ENCODE measurements at places on chromosomes 7 and 10. TPM values are rescaled to one million over a fixed set of nuclear protein-coding genes. Genes with fewer than 3 reads are reported as not detected.

TUBAL3 gene
- total RNA-seq = not detected

DNA sequence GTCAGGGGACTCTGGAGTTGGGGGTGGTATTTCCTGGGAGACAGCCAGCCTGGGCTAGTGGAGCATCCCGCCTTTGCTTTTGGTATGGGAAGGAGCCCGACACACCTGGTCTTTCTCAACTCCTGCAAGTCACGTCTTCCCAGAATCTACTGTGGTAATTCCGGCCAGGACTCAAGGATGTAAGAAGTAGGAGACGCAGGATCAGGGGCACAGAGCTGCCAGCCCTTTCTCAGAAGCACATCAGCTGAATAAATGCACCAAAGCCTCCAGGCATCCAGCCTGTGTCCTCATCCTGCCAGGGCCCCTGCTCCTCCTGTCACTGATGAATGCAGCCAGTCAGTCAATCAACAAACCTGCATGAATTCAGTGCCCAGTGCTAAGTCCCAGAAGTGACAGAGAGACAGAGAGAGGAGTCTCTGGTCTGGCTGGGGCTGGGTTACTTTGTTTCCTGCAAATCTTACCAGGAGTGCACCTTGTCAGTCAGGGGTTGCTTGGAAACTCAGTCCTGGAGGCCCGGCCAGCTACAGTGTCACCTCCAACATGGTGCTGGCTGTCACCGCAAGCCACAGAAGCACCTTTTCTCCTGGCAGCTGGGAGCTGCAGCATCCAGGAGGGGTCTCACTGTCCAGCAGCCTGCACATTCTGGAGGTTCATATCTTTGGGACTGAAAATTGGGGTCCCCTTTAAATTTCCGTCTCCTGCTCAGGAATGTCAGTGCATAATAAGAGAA is 101.8 kb downstream of the PTPRE start:
- H3K36me3 ChIP-seq = no peaks in the 10 kb centered on the region
- H3K4me1 ChIP-seq = peaks cover 7% of the 10 kb centered on the region
- H3K27ac ChIP-seq = no peak overlapping the region

PLEKHS1 gene
- total RNA-seq = 0.90 TPM

GRCh38 chr7:42029405-42029804 is 207.6 kb downstream of the GLI3 start:
- H3K27ac ChIP-seq = no peak overlapping the region
- DNase-seq = no peak
- no peaks in the 10 kb centered on the region for H3K27me3 ChIP-seq
- no peaks in the 10 kb centered on the region for H3K36me3 ChIP-seq

- no peak for DNase-seq
- H3K27ac ChIP-seq = no peak overlapping the region
- H3K27me3 ChIP-seq = no peaks in the 10 kb centered on the region
- peaks cover 33% of the 10 kb centered on the region for H3K36me3 ChIP-seq
- no peak overlapping the region for H3K4me3 ChIP-seq
- H3K4me1 ChIP-seq = no peaks in the 10 kb centered on the region
These were observed 19.0 kb downstream of the SRI start for GRCh38 chr7:88200789-88201188.

GIMAP4 gene
- total RNA-seq = 215 TPM

CDC14C gene
- total RNA-seq = not detected

- DNase-seq = no peak
- H3K4me3 ChIP-seq = no peak overlapping the region
- peaks cover 17% of the 10 kb centered on the region for H3K4me1 ChIP-seq
- H3K36me3 ChIP-seq = no peaks in the 10 kb centered on the region
These were observed 76.3 kb downstream of the CFAP46 start for GRCh38 chr10:132865851-132866600.

DNA sequence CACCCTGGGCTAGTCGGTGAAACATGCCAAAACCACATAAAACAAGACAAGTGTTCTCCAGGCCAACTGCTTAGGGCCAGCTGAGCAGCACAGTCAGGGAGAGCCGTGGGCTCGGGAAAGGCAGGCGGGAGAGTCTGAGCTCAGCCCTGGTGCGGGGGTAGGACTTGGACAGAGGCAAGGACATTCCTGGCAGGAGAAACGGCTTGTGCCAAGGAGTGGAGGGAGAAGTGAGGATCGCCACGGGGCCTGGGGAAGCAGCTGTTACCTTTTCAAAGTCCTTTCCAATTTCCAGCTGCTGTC is 4.2 kb downstream of the ELN start:
- H3K27me3 ChIP-seq = peaks cover 17% of the 10 kb centered on the region
- no peak for DNase-seq
- no peaks in the 10 kb centered on the region for H3K36me3 ChIP-seq
- no peaks in the 10 kb centered on the region for H3K4me1 ChIP-seq

- peaks cover 7% of the 10 kb centered on the region for H3K4me1 ChIP-seq
- H3K27me3 ChIP-seq = no peaks in the 10 kb centered on the region
- no peak overlapping the region for H3K27ac ChIP-seq
- DNase-seq = no peak
- H3K4me3 ChIP-seq = no peak overlapping the region
- H3K36me3 ChIP-seq = no peaks in the 10 kb centered on the region
These were observed 22.3 kb downstream of the RHEB start for GRCh38 chr7:151497306-151497871.

DNA sequence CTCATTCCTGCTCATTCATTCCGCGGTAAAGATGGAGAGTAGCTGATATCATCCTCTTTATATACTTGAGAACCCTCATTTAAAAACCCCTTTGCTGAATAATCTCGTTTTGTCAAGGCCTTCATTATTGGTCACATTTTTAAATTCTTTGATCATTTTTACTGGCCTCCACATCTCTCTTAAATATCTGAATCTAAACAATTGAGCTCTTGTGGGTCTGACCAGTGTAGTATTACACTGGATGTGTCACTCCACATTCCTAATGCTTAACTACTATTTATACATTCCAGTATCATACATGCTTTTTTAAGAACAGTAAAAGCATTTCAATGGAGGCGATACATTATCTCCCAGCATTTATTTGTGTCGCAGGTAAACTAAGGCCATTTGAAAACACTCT is 12.6 kb upstream of the PRPS1L1 start:
- no peak overlapping the region for H3K27ac ChIP-seq
- H3K27me3 ChIP-seq = no peaks in the 10 kb centered on the region
- H3K4me1 ChIP-seq = no peaks in the 10 kb centered on the region
- H3K4me3 ChIP-seq = no peak overlapping the region

- DNase-seq = no peak
- H3K4me1 ChIP-seq = peaks cover 69% of the 10 kb centered on the region
- H3K4me3 ChIP-seq = no peak overlapping the region
- H3K27me3 ChIP-seq = no peaks in the 10 kb centered on the region
- peak overlapping the region; percentile 96 for H3K27ac ChIP-seq
These were observed 20.3 kb upstream of the GIMAP2 start for GRCh38 chr7:150665089-150665748.

SUN1 gene
- 63.5 TPM for total RNA-seq

DNA sequence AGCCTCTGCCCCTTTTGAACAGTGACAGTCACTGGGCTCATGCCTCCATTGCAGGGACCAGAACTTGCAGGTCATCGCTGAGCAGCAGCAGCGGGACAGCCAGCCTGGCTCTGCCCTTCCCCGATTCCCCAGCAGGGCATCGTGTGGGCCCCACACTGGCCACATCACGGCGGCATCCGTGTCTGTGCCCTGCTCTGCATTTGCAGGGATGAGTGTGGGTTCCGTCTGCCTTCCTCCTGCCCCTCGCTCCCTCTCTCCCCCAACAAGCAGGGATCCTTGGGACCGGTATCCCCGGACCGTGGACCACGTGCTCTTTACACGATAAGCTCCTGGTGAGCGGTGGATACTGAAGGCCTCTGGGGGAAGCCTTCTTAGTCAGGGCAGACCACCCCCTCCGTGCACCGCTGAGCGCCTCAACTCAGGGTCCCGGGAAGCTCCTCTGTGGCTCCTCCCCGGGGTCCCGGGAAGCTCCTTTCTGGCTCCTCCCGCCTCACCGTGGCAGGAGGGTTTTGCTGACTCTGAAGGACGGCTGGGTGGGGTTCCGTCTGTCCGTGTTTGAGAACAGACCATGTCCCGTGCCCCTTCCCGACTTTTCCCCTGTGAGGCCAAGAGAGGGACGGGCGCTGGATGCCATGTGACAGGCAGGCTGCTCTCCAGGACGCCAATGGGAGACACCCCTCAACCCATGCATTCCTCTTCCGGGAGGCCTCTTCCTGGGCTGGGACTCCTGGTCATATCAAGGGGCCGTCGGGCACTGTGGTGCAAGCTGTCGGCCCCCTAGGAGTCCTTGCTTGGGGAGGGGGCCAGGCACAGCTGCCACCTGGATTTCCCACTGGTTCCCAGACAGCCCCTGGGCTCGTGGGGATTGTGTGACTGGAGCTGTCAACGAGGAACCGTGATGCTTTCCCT is 23.5 kb upstream of the NKX6-2 start:
- no peaks in the 10 kb centered on the region for H3K36me3 ChIP-seq
- no peak for DNase-seq
- no peaks in the 10 kb centered on the region for H3K4me1 ChIP-seq
- H3K27ac ChIP-seq = no peak overlapping the region

DNA sequence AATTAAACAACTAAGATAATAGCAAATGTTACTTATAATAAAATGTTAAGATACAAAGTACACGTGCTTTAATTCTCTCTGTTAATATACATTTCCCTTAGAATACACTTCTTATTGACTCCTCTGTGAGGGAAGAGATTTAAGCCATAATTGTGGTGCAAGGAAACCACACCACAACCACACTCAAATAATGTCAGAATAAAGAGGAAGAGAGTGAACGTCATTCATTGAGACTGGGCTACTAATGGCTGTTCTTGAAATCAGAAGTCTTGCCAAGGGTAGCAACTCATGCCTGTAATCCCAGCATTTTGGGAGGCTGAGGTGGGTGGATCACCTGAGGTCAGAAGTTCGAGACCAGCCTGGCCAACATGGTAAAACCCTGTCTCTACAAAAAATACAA is 10.0 kb downstream of the FAM171A1 start:
- H3K36me3 ChIP-seq = no peaks in the 10 kb centered on the region
- DNase-seq = no peak
- no peaks in the 10 kb centered on the region for H3K4me1 ChIP-seq
- H3K4me3 ChIP-seq = no peak overlapping the region
- no peak overlapping the region for H3K27ac ChIP-seq

- no peaks in the 10 kb centered on the region for H3K27me3 ChIP-seq
- DNase-seq = no peak
- no peaks in the 10 kb centered on the region for H3K36me3 ChIP-seq
- H3K4me3 ChIP-seq = no peak overlapping the region
- no peak overlapping the region for H3K27ac ChIP-seq
These were observed 76.6 kb upstream of the PPIF start for GRCh38 chr10:79270466-79271246.

- H3K27me3 ChIP-seq = no peaks in the 10 kb centered on the region
- H3K36me3 ChIP-seq = no peaks in the 10 kb centered on the region
- no peak for DNase-seq
- H3K4me3 ChIP-seq = no peak overlapping the region
- peaks cover 6% of the 10 kb centered on the region for H3K4me1 ChIP-seq
These were observed 94.2 kb downstream of the EBF3 start for GRCh38 chr10:129869596-129870473.

- H3K27me3 ChIP-seq = no peaks in the 10 kb centered on the region
- no peak overlapping the region for H3K4me3 ChIP-seq
- no peak overlapping the region for H3K27ac ChIP-seq
- no peaks in the 10 kb centered on the region for H3K4me1 ChIP-seq
These were observed 120.3 kb downstream of the LMBR1 start for GRCh38 chr7:156772725-156773124.
